ENCODE measurements at places on chromosomes 7 and 10. TPM values are rescaled to one million over a fixed set of nuclear protein-coding genes. Genes with fewer than 3 reads are reported as not detected.

DNA sequence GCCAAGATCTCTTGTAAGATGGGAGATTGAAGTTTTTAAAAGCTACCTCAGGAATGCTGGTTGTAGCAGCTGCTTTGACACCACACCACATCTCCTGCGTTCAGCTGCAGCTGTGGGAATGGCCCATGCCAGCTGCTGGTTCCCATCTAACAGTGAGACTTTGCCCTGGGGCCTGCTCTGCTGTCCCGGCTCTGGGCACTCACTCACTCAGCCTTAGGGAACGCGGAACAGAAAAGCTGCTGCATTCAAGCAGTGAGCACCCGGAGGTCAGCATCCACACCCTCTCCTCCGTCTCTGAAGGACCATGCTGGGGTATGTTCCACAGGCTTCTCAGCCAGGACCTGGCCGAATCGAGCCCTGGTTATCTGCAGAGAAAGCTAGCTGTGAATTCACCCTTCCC, 197.1 kb upstream of the CXCL12 start:
- no peak for DNase-seq

DNA sequence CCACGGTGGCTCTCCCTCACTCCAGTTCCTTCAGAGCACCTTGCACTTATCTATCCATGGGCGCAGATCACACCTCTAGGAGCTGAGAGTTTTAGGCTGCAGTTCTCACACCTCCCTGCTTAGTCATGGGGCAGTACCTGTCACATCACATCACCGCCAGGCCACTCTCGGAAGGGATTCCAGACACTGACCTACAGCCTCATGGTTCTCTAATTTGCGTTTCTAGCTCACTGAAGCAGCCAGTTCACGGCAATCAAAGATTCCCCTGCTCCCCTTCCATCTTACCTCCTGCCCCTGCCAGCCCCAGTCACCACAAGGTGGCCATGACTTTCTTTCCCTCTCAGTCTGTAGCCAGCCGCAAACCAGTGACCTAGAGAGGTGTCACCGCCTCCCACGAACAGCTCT, 34.2 kb downstream of the ADRB1 start:
- peak; percentile 46 for DNase-seq

GRCh38 chr7:1454542-1454941, 4.7 kb downstream of the MICALL2 start:
- no peak for DNase-seq

DNA sequence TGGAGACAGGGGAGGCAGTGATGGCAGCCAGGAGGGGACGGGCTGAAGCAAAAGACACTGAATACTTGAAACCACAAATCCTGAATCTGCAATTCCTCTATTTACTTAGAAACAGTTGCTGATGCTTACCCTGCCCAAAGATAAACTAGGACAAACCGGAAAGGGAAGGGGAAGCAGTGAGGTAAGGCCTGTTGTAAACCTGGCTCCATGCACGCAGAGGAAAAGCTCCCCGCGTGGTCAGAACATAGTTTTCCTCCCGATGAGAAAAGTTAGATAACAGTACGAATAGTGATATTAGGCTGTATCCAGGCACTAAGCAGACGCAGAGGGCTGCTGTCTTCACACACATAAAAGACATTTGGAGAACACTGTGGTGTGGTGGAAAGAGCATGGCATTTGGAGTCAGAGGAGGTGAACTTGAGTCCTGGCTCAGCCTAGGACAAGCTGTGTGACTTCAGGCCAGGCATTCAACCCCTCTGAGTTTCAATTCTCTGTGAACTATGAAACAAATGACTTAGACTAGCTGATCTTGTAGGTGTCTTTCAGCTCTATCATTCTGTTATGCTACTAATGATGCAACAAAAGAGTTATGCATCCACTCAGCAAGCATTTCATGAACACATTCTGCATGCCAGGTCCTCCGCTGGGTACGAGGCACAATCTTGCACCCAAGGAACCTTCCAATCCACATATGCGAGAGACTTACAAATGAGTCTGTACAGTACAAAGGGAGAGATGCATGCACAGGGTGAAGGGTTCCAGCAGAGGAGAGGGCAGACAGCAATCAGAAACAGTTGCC, 80.9 kb downstream of the SORBS1 start:
- DNase-seq: no peak

GRCh38 chr10:1932692-1933094, 195.4 kb upstream of the ADARB2 start:
- no peak for DNase-seq

DNA sequence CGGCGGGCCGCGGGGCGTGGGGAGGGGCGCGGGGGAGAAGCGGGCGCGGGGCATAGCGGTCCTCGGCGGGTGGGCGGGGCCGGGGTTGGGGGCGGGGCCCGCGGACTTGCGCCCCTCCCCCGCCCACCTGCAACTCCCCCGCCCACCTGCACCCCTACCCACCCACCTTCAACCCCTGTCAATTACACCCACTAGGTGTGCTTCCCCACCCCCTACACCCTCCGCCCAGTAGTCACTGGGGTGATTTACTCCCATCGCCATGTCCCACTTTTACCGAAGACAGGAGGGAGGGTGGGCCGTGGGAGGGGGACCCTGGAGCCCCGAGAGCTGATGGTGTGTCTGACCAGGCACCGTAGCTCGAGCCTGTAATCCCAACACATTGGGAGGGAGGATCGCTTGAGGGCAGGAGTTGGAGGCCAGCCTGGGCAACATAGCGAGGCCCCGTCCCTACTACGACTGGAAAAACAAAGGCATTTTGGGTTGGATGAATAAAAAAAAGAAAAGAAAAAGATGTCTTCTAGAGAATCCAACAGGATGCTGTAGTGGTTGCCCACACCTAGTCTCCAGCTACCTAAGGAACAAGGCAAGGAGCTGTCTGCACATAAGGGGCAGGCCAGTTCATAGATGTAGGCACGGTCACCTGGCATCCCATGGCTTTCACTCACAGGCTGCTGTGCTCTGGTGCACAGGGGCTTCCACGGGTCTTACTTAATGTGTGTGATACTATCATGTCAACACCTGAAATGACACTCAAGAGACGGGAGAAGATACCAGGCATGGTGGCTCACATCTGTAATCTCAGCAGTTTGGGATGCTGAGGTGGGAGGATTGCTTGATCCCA, 761 bp downstream of the KCTD7 start:
- no peak for DNase-seq

GRCh38 chr10:44787480-44788075, 123.6 kb upstream of the TMEM72 start:
- no peak for DNase-seq

DNA sequence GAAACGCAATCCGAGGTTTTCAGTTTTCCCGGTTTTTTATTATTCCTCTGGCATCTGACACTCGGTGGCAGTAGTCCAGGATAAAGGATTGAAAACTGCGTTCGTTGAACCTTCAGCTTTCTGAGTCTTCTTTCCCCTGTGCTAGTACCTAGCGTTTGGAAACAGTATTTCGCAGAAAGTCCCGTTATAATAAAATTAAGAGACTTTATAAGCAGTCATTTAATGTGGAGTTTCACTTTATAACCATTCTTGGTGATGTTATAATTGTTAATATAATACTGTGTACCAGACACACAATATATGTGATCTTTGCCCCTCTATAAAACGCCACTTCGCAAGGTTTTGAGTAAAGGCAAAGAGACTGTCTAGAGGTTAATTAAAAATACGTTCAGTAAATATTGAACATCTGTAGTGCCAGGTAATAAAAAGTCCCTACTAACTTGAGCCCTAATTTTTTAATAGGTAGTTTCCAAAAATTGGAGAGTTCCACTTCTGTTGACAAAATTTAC, 874 bp downstream of the CISD1 start:
- no peak for DNase-seq

- DNase-seq: no peak
Measured at GRCh38 chr7:44048031-44048795, 3.7 kb downstream of the DBNL start.

DNA sequence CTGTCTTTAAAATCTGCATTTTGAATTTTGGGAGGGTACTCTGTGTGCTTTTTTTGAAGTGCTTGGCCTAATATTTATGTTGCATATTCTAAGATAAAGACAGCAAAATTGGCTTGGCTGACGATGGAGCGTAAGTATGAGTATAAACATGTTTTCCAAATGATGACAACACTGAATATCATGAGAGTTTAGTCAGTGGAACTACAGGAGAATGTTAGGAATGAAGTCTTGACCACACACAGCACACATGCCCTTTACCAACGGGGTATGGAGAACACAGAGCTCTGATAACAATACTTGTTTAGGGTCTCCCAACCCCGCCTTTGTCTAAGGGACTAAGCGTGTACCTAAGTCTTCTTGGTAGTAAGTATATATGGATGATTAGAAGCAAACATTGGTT, 253.9 kb upstream of the FZD8 start:
- DNase-seq: no peak

GRCh38 chr7:152366662-152367061, 69.1 kb downstream of the KMT2C start:
- DNase-seq: no peak

DNA sequence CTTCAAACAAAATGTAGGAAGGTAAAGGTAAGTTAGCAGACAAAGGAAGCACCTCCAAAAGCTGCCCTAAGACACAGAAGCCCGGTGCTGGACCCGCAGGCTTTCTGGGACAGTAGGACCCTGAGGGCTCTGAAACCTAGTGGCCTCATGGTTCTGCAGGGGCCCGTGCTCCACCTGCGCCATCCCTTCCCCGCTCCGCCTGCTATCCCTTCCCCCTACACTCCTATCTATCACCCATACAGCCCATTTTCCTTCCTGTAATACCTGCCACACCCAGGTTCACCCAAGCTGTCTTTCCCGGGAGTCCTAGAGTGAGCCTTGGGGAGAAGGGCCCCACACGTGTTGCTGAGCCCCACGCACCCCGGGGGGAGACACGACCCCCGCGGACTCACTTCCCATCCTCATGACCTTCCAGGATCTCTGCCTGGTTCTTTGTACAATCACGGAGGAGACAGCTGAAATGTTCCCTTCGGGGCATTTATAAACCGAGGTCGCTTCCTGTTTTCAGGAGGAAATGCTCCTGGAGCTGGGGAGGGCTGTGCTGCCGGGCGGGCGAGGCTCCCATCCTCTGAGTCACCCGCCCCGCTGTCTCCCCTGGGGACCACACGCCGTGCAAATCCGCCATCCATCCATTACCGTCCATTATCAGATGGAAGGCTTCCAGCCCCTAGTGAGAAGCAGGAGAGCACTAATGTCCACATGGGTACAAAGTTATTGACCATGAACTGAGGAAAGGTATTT, 251.7 kb upstream of the PITRM1 start:
- DNase-seq: no peak

DNA sequence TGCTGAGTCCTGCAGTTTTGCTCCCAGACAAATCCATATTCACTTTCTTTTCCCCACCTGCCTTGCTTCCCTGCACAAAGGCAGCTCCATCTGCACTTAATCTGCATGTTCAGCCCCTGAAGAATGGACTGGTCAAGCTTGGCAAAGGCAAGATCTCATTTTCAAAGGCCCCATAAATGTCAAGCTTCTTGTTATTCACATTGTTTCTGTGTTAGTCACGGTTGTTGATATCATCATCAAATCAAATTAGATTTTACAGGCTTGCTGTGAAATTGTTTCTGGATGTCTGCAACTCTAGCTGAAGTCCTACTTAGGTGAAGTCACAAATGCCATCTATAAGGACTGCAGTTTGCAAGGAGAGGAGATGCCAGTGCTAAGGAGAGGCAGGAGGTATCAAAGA, 91.0 kb downstream of the GPAM start:
- no peak for DNase-seq

DNA sequence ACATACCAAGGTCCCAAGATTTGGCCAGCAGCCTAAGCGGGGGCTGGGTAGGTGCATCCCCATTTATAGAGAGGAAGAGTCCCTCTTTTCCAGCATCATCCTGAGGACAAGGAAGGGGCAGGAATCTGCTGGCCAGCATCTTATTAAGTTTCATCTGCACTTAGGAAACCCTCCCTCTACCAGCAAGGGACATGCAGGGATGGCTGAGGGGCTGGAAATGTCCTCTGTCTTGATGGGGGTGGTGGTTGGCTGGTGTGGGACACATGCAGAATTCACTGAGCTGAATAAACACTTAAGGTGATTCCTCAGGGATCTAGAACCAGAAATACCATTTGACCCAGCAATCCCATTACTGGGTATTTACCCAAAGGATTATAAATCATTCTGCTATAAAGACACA, 42.1 kb downstream of the NOD1 start:
- no peak for DNase-seq

DNA sequence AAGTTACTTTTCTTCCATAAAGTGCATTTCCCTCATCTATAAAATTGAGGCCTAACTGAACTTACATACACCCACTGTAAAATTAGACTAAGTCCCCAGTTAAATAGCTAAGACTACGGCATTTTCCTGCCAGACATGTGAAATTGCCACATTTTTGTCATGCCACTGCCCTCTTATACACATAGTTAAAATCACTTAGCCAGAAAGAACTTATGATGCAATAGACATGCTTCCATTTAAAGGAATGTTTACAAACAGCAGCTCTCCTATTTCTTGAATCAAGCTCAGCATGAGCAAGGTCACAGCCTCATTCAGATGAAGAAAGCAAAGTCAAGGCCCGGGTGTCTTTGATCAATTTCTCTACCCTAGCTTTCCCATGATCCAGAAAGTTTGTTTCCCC, 175.7 kb downstream of the LRRN3 start:
- DNase-seq: no peak

GRCh38 chr7:45456747-45457524, 117.2 kb upstream of the ADCY1 start:
- DNase-seq: no peak

DNA sequence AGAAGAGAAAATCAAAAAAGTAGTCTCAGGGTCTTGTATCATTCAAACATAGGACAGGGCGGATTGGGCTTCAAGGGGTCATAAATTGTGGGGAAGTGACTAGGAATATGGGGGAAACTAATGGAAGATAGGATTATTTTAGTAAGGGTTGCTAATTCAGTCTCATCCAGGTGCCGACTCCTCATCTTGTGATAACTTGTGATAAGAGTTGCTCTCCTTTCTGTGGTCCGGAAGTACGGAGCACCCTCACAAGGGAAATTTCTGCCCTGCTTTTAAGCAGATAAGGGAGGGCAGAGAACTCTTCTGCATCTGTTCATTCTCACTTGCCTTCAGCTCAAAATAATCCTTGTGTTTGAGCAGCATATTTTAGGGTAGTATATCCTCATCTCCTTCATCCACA, 436.4 kb upstream of the LRGUK start:
- DNase-seq: no peak

- no peak for DNase-seq
Measured at GRCh38 chr10:101485681-101486554, 102.1 kb downstream of the POLL start.

- DNase-seq: no peak
Measured at GRCh38 chr10:50992356-50992901, 81.9 kb upstream of the PRKG1 start.

The DUSP5 gene
- total RNA-seq: 30.3 TPM

The GBX1 gene
- not detected for total RNA-seq

The CFAP70 gene
- total RNA-seq: 0.30 TPM

The DNAJB12 gene
- total RNA-seq: 19.6 TPM

The FEZF1 gene
- total RNA-seq: 12.9 TPM

The COL1A2 gene
- 85.4 TPM for total RNA-seq

The NYAP1 gene
- total RNA-seq: 4.6 TPM

The HYAL4 gene
- not detected for total RNA-seq
